ENCODE measurements at places on chromosomes 12 and 14.

DNA sequence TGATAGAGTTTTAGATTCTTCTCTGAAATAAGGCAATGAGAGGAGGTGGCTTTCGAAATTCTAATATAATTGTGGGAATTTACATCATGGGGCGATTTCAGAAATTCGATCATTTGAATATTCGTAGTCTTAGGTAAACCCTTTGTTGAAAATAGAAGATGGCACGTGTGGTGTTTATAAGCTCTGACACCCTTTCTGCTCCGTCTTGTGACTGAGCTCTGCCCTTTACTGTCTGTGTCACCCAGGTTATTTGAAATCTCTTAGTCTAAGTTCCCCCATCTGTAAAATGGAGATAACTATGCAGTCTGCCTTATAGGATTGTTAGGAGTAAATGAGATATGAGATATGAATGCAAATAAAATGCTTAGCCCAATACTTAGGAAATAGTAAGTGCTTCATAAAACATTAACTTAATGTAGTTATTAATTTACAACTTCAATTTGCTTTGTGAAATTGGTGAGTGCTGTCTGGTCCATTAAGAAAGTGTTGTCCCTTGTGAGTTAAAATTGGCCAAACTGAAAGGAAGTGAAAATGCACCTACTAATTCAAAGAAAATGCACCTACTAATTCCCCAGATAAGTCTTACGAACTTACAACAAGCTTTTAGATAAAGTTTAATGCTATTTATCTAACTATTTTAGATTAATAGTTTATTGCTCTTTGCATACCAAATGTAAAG, 1.5 kb downstream of the BMAL2 start:
- no peak for DNase-seq

DNA sequence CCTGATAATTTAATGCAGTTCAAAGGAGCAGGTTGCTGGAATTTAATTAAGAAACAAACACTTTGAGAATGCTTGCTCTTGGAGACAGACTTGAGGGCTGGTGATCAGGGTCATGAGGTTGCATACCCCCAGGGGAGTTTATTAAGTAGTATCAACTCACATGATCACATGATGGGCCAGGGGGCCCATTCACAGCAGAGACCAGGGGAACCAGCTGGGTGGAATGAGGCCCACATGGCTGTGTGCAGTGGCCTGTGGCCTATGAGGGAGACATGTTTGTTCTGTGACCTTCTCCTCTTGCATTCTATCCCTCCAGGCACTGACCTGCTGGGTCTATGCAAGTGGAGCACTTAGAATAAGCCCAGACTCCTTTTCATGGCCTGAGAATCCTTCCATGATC, 266.6 kb upstream of the PWP1 start:
- DNase-seq, result no peak

DNA sequence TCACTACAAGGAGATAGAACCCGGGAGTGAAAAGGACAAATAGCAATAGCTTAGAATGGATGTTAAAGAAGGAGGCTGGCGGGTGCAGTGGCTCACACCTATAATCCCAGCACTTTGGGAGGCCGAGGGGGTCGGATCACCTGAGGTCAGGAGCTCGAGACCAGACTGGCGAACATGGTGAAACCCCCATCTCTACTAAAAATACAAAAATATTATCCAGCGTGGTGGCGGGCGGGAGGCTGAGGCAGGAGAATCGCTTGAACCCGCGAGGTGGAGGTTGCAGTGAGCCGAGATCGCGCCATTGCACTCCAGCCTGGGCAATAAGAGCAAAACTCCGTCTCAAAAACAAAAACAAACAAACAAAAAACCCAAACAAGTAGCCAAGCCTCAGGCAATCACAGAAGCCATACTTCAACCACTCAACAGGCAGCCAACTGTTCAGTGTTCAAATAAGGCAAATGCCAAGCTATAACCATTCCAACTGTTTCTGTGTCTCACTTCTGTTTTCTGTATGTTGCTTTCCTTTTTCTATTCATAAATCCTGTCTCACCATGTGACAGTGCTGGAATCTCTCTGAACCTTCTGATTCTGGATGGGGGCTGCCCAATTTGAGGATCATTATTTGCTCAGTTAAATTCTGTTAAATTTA, 3.9 kb upstream of the SPTLC2 start:
- DNase-seq, result no peak

- DNase-seq, result no peak
These were observed 45.0 kb upstream of the IQSEC3 start for GRCh38 chr12:21301-22189.

- no peak for DNase-seq
These were observed 55.5 kb downstream of the ZNF664 start for GRCh38 chr12:124028555-124028925.

- DNase-seq, result no peak
These were observed 143.7 kb downstream of the AKAP6 start for GRCh38 chr14:32472512-32473463.

GRCh38 chr14:39025810-39026627, 77.0 kb downstream of the SEC23A start:
- DNase-seq, result no peak

DNA sequence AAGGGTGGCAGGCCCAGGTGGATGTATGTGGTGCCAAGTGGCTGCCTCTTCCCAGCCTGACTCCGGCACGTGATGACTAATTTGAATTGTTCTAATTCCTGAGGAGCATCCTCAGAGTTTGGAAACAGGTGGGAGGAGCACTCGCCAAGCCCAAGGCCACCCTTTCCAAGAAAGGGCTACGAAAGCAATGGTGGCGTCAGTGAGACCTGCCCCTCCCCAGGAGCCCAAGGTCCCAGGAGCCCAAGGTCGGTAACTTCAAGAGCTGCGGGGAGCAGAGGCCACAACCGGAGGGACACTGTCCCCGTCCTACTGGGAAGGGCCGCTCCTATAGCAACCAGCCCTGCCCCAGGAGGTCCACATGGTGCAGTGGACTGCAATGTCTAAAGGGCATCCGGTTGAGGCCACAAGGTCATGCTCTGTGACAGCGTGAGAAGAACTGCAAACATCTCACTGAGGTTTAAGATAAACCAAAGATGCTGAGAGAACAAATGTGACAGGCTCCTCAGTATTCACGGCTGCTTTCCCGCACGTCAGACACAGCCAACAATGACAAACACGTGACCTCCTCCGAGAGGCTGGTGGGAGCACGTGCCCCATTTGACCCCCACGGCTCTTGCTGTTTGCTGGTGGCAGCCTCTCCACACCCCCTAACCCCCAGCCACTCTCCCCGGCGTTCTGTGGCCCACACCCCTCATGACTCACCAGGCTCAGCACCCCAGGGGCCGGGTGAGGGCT, 79.6 kb downstream of the ITPK1 start:
- no peak for DNase-seq

DNA sequence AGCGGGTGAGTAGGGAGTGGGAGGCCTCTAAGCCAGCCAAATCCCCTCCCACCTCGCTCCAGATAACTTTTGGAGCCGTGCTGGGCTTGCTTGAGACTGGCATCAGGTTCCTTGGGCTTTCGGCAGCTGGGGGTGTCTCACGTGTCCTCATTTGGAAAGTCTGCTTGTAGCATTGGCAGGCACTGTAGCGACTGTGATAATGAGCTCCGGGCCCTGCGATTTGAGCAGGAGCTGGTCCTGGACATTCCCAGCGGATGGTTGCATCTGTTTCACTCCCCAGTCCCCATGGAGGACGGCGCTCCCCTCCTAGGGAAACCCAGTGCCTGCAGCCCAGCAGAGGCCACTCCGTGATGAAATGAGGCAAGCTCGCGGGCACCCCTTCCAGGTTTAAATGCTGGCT, 49.4 kb downstream of the DGLUCY start:
- DNase-seq, result no peak

GRCh38 chr12:103303484-103303883, 192.3 kb downstream of the C12orf42 start:
- no peak for DNase-seq

- DNase-seq, result no peak
These were observed 17.5 kb downstream of the ANAPC5 start for GRCh38 chr12:121334513-121335343.

DNA sequence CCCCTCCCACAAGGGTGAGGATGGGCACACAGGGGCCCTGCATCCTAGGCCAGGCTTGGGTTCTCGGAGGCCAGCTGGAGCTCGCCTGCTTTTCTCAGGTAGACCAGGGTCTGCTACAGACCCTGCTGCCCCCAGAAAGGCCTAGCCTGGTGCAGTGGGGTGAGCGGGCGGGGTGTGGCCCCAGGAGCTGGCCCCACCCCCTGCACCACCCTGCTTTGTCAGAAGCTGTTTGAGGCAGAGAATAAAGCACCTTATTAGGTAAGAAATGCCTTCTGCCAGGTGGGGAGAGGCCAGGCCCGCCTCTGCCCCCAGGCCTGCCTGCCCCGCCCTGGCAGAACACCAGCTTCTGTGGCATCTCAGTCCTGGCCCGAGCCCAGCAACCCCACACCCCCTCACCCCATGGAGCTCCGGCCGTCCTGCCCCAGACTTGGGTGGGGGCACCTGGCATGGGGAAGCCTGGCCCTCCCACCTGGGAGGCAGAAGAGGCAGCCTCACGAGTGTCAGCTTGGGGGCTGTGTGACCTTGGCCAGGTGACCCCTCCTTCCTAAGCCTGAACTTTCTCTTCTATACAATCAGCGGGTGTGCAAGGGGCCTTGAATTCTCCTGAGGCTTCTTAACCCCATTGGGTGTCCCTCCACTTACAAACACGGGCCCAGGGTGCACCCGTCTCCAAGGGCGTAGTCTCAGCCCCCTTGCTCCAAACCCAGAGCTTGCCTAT, 43.2 kb downstream of the KRT80 start:
- DNase-seq, result no peak

- DNase-seq, result no peak
These were observed 180.6 kb upstream of the PRMT8 start for GRCh38 chr12:3310271-3311026.

- DNase-seq, result no peak
These were observed 30.8 kb downstream of the PLEKHG3 start for GRCh38 chr14:64734990-64735389.

GRCh38 chr12:79555028-79555925, 135.5 kb downstream of the PAWR start:
- no peak for DNase-seq

DNA sequence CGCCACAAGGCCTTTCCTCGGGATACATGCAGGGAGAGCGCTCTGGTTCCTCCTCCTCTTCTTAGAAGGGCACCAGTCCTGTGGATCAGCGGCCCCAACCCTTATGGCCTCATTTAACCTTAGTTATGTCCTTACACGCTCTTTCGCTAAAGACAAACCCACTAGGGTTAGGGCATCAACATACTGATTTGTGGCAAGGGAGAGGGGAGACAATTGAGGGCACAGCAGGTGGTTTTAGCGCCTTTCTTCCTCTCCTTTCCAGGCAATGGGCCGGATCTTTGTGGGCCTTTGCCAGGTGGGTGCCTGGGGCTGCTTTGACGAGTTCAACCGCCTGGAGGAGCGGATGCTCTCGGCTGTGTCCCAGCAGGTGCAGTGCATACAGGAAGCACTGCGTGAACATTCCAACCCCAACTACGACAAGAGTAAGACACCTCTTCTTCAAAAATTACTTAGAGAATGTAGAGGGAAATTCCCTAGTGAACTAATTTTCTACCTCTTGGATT, 43.6 kb downstream of the DYNC1H1 start:
- DNase-seq, result no peak

DNA sequence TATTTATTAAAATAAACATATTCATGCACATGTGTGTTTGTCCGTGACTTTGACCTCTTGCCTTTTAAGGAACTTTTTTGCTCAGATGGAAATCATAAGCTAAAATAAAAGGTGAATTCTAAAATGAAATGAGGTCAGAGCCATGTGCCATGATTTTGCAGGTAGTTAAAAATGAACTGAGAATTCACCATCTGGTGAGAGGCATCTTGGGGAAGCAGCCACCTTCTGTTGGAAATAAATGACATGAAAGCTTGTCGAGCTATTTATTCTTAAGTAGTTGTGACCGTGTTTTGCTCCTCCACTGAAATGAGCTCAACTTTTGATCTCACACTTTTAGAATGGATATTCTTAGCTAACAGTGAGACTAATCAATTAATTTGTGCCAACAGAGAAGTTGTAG, 56.8 kb upstream of the CNOT2 start:
- DNase-seq, result no peak

GRCh38 chr12:51898506-51898905, 8.8 kb upstream of the ACVRL1 start:
- no peak for DNase-seq

GRCh38 chr14:54899573-54899972, 3.1 kb downstream of the GCH1 start:
- DNase-seq, result no peak

DNA sequence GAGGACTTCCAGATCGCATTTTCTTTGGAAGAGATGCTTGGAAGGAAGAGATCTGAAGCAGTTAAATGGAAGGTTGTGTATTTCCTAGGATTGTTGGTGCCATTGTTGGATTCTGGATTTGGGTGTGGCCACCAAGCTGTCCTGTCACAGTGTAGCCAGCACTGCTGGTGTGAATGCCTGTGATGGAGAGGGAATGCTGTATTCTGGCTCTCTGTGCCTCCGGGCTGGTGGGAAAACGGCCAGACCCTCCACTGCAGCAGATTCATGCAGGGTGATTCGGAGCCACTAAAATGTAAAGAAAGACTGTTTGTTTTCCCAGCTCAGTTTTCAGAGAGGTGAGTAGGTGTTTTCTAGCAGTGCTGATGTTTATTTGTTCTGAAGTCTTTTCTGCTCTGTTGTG, 30.7 kb upstream of the MANSC4 start:
- no peak for DNase-seq

All from activated CD4-positive, CD25-positive, alpha-beta regulatory T cell (primary cell).